ENCODE measurements at places on chromosomes 11 and 22. TPM values are rescaled to one million over a fixed set of nuclear protein-coding genes. Genes with fewer than 3 reads are reported as not detected.

Gene TANGO2
- 40.1 TPM for total RNA-seq

GRCh38 chr11:6850526-6850925 lies 5.0 kb downstream of the OR10A5 start:
- no peak for DNase-seq

Gene KIF18A
- 8.7 TPM for total RNA-seq

DNA sequence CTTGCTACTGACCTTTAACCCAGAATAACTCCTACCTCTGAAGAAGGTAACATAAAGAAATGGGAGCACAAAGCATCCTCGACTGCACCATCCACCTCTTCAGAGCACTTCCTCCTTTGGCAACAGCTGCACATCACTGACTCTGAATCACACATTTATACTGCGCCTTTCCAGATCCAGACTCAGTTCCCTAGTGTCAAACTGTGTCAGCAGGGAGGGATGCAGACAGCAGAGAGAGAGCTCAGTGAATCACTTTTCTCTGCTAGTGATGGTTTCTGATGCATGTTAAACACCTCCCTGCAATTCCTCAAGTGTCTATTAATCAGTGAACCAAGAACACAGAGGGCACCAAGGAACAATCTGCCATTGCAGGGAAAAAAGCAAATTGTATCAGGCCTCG lies 118.9 kb downstream of the PLEKHA7 start:
- no peak for DNase-seq

- DNase-seq: no peak
These were observed 198.2 kb downstream of the TENM4 start for GRCh38 chr11:79242616-79243015.

- DNase-seq: no peak
These were observed 31.6 kb upstream of the HMOX1 start for GRCh38 chr22:35349368-35349703.

- DNase-seq: no peak
These were observed 14.1 kb downstream of the CNTF start for GRCh38 chr11:58636587-58636986.

Gene RTN4RL2
- total RNA-seq: 0.13 TPM

Gene HINFP
- 16.4 TPM for total RNA-seq

Gene KCNJ5
- not detected for total RNA-seq

GRCh38 chr11:108618529-108618928 lies 25.0 kb upstream of the EXPH5 start:
- no peak for DNase-seq

GRCh38 chr11:45580399-45580798 lies 85.0 kb downstream of the CHST1 start:
- DNase-seq: peak; percentile 56

Gene PATE4
- total RNA-seq: not detected

DNA sequence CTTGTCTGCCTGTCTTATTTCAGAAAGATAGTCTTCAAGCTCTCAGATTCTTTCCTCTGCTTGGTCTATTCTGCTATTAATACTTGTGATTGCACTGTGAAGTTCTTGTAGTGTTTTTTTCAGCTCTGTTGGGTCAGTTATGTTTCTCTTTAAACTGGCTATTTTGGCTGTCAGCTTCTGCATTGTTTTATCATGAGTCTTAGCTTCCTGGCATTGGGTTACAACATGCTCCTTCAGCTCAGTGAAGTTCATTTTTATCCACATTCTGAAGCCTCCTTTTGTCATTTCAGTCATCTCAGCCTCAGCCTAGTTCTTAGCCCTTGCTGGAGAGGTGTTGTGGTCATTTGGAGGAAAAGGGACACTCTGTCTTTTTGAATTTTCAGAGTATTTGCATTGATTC lies 15.5 kb upstream of the DEPDC7 start:
- peak; percentile 55 for DNase-seq

Gene DNAJB13
- 0.13 TPM for total RNA-seq

DNA sequence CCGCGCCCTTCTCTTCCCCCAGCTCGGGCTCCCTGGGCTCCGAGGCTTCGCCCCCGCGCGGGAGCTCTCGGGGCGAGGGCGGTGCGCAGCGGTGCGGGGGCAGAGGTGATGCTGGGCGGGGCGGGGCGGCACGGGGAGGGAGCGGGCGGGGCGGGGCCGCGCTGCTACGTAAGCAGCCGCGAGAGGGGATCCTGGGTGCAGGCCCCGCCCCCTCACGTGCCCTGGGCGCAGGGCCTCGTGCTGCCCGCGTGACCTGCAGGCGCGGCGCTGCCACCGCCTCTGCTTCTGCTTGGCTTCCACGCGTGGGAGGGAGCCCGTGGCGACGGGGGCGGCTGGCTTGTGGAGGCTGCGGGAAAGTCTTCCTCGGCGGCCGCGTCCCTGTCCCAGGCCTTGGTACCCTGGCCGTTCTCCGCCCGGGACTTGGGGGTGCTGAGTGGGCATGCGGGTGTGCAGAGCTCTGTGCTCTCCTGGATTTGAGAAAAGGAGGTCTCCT lies 132.6 kb upstream of the HSD17B12 start:
- DNase-seq: no peak

Gene C11orf52
- 0.13 TPM for total RNA-seq

Gene ZBTB3
- total RNA-seq: 11.6 TPM

- DNase-seq: no peak
These were observed 19.0 kb upstream of the PRODH start for GRCh38 chr22:18954990-18955571.

GRCh38 chr11:10405865-10406592 lies 49.0 kb upstream of the AMPD3 start:
- DNase-seq: peak; percentile 94

- no peak for DNase-seq
These were observed 164.3 kb downstream of the PGR start for GRCh38 chr11:100965346-100965745.

DNA sequence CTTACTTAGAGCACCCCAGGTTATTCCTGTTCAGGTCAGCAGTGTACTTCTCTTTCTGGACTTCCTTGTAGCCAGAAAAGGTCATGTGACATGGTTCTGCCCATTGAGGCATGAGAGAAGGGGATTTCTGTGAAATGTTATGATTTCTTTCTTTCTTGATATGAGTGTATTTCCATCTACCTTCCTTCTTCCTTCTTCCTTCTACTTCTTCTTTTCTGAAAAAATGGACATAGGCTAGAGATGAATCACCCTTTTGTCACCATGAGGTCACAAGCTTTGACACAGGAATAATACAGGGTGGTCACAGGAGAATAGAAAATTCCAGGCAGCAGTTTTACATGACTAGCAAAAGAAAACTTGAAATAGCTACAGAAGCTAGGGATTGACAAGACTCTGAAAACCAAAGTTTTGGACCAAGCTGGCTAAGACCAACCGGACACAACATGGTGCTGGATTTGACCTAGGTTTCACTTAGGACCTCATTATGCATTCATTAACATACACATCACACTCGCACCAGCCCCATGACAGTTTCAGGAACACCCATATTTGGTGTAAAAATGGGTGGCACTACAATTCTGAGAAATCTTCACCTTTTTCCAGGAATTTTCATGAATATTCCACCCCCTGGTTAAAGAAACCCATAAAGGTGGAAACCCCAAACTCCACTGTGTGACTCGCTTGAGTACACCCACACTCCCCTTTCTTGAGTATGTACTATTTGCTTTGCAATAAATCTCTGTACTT lies 21.2 kb upstream of the MAP6 start:
- no peak for DNase-seq

DNA sequence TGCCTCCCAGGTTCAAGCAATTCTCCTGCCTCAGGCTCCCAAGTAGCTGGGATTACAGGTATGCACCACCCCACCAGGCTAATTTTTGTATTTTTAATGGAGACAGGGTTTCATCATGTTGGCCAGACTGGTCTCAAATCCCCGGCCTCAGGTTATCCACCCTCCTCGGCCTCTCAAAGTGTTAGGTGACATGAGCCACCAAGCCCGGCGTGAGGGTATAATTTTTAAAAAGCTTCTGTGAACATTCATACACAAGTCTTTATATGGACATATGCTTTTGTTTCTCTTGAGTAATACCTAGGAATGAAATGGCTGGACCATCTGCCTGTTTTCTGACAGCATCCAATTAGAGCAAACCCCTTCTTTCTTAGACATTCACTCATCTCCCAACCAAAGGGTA lies 14.3 kb upstream of the NAALAD2 start:
- DNase-seq: no peak

DNA sequence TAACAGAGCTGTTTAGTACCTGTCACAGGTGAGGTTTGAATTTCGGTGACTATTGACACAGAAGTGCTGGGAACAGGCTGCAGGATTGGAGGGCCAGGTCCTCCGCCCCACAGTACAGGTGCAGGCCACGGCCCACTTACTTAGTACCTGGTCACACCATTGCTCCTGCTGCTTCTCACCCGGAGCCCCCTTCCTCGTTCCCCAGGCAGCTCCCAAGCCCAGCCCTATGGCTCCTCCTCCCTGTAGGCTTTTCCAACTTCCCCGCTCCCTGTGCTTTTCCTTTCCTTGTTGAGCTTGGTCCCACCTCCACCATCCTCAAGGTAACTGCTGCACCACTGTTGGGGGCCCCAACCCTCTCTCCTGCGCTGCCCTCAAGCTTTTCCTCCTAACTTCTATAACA lies 27.9 kb upstream of the ANO1 start:
- DNase-seq: no peak

DNA sequence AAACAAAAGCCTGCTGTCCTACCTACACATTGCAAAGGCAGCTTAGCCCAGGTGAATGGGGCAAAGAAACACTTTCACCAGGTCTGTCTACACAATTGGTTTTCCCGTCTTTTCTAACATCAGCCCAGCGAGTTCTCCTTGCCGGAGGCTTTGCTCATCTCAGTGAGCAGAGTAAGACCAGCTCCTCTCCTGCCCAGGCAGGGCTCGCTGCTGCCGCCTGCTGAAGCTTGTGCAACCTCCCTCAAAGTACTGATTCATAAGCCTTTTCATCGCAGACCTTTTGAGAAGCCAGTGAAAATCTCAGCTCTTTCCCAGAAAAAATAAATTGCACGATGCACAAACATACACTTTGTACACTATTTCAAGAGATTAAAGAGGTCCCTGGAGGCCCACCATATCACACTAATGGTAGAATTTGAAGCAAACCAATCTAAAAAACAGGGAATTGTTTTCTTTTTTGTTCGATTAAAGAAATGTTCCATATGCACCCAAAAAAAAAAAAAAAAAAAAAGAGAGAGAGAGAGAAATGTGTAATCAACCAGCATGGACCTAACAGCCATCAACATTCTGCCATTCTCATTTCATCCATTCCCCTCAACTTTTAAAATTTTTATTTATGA lies 328.1 kb upstream of the MPPED2 start:
- DNase-seq: peak; percentile 26

DNA sequence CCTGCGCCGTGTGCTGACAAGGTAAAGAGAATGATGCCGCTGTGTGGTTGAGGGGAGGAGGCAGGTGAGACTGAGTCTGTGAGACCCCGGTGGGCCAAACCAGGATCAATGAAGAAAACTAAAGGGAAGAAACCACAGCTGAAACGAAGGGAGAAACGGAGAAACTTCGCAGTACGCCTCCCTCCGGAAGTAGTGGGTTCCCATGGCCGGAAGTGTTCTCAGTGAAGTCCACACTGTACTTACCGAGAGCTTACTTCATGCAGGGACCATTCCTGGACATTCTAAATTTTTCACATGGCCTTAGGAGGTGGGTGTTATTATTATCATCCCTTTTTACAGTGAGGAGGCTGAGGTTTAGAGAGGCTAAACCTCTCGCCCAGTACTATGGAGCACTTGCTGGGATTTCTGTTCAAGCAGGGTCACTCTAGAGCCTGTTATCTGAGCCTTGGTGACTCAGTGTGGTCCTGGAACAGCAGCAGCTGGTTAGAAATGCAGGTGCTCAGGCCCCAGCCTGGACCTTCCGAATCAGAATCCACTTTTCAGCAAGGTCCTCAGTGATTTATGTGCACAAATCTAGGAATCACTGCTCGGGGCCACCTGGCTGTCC lies 17.9 kb downstream of the CD5 start:
- no peak for DNase-seq

Gene LRRC74B
- total RNA-seq: not detected

DNA sequence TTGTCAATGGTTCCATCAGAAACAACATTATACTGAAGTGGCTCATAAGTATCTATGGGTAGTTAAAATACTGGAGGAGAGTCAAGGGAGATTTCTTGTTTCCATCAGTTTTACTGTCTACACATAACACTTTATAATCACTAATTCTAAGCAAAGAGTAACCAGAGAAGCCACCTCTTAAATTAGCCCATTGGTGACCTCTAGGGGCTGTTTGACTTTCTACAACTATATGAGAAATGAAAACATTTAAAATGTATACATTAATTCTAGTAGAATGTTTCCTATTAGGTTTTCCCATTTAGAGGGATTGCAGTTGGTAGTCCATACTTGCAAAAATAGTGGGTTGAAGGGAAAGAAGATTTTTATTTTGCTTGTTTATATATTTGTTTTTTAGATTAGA lies 504.3 kb downstream of the FAM181B start:
- no peak for DNase-seq

DNA sequence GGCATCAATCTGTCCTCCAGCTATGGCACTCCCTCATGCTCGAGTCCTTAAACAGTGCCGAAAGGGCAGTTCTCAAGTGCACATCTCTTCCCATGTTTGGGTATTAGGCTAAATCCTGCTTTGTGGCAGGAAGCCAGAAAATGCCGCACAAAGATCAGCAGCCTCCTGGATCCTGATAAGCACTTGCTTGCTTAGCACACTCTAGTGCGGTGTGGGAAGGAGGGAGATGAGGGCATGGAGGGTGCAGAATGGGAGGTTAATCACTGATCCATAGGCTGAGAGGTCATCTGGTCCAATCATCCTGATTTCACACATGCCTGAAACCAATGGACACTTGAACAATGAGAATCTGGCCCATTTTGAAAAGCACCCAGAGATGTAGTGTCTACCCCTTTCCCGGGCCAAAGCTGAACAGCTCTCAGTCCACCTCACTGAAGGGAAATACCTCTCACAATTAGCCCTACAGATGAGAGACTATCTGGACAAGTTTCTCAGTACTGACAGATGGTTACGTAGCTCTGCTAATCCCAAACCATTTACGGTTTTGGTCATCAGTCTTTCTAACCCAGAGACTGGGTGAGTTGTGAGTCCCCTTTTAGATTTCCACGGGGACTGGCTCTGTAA lies 29.8 kb upstream of the CHRM4 start:
- no peak for DNase-seq

DNA sequence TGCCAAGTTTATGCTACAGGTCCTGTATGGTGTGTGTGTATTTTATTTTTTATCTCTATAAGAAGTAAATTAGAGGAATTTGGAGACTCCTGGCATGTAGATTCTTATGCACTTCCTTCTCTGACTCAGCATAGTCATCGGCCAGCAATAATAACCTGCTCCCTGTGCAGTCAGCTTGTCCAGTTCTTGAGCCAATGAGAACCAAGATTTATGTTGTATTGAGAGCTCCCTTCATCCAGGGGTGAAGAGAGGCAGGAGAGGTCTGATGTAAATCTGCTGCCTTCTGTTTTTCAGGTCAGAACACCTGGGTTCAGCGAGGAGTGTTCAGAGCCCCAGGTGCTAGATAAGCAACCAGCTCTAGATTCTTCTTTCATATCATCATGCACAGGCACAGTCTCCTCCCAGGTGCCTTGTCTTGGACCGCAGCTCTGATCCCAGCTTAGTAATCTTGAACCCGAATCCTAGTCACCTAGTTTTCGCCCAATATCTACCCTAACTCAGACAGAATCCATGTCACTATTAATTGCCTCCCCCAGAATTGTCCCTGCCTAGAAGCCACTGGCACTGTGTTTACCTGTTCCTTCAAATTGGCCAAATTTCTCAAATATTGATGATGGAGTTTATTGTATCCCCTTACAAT lies 328.2 kb upstream of the NCAM1 start:
- no peak for DNase-seq

Gene MS4A8
- not detected for total RNA-seq

Gene GAS2L1
- 11.8 TPM for total RNA-seq

Gene KRTAP5-9
- not detected for total RNA-seq
